Islet precursor cell (in vitro differentiated cells): ENCODE measurements at places on chromosomes 7 and 10.

GRCh38 chr7:110898516-110898915 is 192.4 kb upstream of the LRRN3 start:
- no peak for DNase-seq

GRCh38 chr10:30346615-30347014 is 2.5 kb downstream of the MTPAP start:
- DNase-seq, result no peak

- DNase-seq, result no peak
These were observed 31.9 kb upstream of the ADCYAP1R1 start for GRCh38 chr7:31020161-31020560.

DNA sequence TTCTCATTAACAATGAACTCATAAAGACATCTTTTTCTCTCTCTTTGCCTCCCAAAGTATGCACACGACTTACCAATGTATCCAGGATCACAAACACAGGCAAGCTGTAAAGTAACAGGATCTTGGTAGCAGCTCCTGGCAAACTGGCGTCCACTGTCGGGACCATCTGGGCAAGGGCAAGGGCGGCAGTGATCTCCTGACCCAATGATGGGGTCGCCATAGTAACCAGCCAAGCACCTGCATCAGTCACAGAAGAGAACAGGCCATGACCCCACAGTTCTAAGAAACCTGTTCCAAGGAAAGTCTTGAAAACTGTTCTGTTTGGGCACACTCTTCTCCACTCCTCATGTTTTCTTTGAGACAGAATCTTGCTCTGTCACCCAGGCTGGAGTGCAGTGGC is 47.6 kb downstream of the LAMB1 start:
- DNase-seq, result no peak

DNA sequence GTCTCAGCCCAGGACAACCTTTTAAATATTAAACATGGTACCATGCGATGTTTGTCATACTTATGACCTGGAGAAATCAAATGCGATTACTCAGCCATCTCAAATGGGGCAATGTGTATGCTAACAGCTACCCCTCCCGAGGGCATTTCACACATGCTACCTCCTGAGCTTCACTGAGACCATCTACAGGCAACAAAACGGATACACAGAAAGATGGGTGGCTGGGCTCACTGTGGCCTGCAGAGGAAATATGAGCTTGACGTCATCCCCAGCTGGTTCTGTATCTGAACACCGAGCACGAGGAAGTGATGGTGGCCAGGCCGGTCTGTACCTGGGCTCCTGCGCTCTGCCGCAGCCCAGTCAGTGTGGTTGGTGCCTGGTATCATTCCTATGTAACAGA is 374.3 kb downstream of the RPS24 start:
- DNase-seq, result peak; percentile 45

- DNase-seq, result no peak
These were observed 55.3 kb downstream of the ELAPOR2 start for GRCh38 chr7:87003872-87004798.

- DNase-seq, result no peak
These were observed 683.9 kb downstream of the CCSER2 start for GRCh38 chr10:85012305-85012704.

GRCh38 chr7:151115121-151115835 is 29.0 kb downstream of the AGAP3 start:
- DNase-seq, result peak; percentile 71

DNA sequence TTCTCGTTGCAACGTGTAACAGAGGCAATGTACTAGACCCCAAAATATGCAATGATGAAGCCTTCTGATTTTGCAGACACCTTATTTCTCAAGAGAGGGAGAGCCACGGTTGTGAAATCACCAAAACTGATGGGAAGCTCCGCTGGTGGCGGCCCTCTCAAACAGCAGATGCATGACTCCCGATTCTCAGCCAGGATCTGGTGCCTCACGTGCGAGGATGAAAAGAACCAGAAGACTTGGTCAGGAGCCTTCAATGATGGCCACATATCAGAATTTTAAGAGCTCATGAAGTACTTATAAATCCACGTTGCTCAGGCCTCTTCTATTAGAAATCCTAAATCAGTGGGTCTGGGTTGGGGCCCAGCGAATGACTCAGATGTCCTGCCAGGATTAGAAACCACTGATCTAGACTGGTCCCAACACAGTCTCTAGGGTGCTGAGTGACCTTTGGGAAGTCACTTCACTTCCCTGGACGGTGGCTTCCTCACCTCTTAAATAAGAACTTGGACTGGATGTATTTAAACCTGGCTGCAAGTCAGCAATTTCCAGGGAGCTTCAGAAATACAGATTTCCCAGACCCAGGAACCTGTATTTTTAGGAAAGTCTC is 41.9 kb upstream of the FAM180A start:
- peak; percentile 27 for DNase-seq

- no peak for DNase-seq
These were observed 47.0 kb upstream of the CDK1 start for GRCh38 chr10:60731134-60731885.

GRCh38 chr7:93559639-93560491 is 14.7 kb downstream of the CALCR start:
- DNase-seq, result no peak

- DNase-seq, result no peak
These were observed 144.2 kb downstream of the CTTNBP2 start for GRCh38 chr7:117728890-117729624.

DNA sequence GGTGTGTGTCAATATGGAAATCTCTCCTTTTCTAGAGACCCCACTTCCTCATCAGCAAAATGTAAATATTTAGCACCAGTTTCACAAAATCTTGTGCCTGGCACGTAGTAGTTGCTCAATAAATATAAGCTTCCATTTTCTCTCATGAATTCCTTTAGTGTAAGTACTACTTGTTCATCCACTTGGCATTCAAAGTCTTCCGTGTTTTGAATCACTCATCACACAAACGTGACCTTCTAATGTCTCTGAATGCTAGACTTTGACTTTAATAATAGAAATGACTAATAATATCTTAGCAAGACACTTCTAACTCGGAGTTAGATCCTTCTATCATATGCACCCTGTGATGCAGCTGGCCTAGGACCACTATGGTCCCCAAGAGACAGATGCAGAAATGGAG is 168.7 kb upstream of the ZNF32 start:
- DNase-seq, result no peak

GRCh38 chr10:45076891-45077290 is 76.2 kb downstream of the ZNF22 start:
- DNase-seq, result no peak

DNA sequence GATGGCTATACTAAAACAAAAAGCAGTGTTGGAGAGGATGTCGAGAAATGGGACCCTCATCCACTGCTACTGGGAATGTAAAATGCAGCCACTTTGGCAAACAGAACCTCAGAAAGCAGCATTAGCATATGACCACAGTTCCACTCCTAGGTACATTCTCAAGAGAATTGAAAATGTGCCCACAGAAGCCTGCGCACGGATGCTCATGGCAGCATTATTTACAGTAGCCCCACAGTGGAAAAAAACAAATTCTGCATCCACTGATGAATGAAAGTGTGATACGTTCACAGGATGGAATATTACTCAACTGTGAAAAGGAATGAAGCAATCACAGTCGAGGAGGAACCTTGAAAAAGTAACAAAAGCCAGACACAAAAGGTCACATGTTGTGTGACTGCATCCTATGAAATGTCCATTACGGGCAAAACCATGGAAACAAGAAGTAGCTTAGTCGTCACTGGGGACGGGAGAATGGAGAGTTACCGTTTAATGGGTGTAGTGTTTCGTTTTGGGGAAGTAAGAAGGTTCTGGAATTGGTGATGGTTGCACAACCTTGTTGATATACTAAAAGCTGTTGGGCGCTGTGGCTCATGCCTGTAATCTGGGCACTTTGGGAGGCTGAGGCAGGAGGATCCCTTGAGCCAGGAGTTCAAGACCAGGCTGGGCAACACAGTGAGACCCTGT is 2.5 kb upstream of the UPK3B start:
- no peak for DNase-seq

DNA sequence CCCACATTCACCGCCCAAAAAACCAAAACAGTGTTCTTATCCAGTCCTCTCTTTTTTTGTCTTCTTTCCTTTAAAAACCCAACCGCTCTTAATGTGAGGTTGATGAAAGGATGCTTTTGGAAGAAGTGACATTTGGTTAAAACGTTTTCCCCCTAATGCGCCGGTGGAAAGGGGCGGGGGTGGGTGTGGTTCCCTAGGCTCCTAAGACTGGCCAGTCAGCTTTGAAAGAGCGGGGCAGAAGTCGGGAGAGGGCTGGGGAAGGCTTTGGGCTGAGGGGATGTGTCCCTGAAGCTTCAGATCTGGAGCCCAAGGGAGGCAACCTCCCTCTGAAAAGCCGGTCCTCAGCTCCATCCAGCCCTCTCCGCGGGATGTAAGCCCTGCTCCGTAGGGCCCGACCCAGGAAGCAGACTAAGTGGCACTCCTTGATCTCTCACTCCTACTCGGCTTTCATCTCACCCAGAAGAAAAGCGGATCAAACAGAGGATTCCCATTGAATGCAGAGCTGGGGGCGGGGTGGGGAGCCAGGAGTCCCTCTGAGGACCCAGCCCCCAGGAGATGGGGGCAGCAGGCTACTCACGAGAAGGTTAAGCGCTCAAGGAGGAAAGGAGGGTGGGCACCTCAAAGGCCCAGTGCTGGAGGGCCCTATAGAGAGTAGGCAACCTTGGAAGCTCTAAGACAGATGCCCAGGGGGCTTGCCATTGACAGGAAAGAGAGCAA is 2.4 kb upstream of the EVX1 start:
- DNase-seq, result no peak

DNA sequence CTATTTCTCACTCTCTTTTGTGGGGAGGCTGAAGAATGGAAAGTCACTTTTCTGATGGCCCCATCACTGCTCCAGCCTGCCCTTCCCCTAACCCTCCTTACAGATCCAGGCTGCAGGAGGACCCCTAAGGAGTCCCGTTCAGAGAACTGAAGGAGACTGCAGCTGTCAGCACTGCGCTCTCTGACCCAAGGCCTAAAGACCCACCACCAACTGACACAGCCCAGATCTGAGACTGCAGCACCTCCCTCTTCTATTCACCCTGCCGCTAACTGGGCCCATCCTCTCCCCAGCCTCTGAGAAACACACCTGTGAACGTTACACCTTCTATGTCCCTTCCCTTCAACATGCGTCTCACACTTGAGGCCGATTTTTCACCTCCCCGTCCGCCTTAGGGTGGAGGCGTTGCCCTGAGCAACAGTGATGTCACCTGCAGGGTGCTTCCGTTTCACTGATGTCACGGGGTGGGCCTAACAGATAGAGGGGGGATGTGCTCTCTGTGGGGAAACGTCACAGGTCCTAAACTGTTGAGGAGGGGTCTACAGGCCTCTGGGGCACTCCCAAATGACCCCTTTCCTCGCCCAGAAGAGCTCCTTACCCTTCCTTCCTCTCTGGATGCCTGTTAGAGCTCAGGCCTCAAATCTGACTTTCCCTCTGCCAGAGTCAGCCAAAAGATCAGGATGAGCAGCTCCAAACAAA is 5.1 kb downstream of the ITPRIP start:
- peak; percentile 40 for DNase-seq

DNA sequence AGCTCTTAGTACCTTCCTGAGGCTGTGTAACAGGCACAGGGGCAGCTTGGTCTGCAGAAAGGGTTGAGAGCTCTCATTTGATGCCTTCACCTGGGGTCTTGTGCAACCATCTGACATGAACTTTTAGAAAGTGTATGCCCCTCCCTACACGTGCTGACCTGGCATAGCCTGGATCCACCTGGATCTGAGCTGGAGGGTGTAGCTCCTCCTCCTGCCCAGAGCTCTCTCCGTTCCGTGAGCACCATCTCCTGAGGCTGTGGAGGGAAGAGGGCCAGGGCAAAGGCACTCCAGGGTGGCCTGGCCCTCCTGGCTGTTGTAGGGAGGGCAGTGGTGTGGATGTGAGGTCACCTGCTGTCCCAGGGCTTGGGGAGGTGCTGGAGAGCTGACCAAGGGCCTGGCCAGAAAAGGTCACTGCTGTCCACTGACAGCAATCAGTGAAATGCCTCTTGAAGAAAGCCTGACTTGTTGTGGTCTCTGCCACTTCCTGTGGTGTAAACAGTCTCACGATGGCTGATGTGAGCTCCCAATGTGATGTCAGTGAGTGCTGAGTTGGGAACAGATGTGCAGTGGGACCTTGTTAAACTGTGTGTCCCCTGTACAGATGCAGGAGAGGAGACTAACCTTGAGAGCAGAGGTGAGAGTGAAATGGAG is 23.0 kb downstream of the AMZ1 start:
- no peak for DNase-seq

- no peak for DNase-seq
These were observed 894.4 kb downstream of the KCNMA1 start for GRCh38 chr10:76743169-76743568.

DNA sequence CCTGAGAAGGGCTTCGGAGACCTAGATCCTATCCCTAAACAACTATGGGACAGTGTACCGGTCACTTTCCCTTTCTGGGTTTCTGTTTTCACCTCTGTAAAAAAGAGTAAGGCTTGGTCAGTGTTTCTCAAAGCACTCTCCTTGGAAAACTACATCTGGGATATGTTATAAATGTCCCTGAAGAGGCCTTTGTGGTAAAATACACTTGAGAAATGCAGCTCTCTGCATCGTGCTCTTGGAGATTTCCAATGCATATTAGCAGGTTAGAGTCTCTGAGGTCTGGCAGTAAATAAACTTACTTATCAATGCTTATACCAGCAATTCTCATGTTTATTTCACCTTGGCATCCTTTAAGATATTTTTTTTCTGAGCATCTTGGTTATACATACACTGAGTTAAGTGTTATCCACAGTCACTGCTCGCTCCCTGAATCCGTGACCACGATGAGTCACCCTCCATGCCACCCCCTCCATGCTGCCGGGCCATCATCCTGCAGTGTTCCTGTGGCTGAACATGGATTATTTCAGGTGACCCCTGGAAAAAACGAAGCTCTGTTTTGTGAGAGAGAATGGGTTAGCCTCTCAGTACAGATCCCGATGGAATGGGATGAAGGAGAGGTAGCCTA is 3.3 kb upstream of the TBXAS1 start:
- DNase-seq, result peak; percentile 68

GRCh38 chr7:102892631-102893278 is 20.0 kb upstream of the LRRC17 start:
- DNase-seq, result no peak

DNA sequence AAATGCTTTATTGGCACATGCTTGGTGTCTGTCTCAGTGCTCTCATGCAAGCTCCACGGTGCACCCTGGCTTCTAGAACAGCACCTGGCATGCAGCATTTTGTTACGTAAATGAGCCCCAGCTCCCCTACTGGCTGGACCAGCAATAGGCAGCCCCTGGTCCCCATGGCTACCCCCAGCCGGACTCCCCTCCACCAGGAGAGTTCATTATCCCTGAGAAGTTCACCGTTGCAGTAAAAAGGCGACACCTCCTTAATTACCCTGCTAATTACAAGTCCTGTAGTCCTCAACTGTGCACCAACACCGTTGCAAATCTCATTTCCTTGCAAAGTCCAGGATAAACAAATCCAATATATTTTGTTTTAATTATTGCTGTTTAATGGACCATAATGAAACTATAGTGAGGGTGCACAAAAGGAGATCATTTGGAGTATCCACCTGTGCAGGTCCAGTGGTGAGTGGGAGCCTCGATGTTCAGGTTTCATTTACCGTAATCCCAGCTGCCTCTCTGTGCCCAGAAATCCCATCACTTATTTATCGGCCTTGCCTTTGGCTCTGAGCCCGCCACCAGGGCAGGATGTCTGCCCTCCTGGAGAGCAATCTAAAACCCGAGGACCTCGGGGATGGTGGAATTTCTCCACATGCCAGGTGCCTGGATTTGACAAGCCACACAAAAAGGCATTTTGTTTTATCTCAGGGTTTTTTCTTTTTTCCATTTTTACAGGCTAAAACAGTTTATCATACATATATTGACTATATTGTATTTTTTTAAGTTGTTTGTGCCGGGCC is 12.8 kb upstream of the DRGX start:
- DNase-seq, result peak; percentile 42
